ENCODE measurements at places on chromosomes 4 and X. TPM values are rescaled to one million over a fixed set of nuclear protein-coding genes. Genes with fewer than 3 reads are reported as not detected.

- DNase-seq, result no peak
Observed at GRCh38 chr4:146975527-146975926, 29.9 kb upstream of the TTC29 start.

DNA sequence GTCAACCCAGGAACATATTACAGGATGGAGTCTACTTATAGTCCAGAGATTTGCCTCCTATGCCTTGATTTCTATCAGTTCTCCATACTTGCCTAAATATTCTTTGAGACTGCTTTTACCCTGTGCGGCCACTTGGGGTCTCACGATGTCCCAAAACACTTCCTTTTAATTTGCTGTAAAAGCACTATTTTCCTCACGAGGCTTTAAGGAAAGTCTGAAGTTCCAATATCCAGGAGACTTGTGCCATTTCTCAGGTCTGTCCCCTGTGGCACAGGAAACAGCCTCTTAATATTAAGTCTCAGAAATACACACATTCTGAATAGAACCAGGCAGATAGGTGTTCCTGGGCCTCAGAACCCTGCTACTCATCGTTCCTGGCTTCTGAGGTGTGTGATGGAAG, 142.9 kb downstream of the TMEM164 start:
- DNase-seq, result peak; percentile 22

- no peak for DNase-seq
Observed at GRCh38 chrX:18537068-18537467, 111.7 kb downstream of the CDKL5 start.

- DNase-seq, result no peak
Observed at GRCh38 chr4:130608121-130608520, 1512.2 kb downstream of the C4orf33 start.

DNA sequence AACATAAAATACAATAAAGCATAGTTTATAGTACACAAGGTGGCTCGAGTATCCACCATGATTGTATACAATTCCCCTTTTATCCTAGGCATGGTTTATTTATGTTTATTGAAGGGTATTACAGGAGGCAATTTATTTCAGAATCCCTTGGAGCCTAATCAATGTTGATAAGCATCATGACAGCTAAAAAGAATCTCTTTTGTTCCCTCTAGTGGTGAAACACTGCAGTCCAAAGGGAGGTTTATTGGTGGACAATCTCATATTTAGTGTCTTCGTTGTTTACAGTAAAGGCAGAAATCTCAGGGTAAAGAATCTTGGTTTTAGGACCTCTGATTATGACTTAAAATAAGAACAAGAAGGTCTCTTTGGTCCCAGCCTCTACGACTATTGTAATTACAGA, 1712.5 kb downstream of the C4orf33 start:
- no peak for DNase-seq

DNA sequence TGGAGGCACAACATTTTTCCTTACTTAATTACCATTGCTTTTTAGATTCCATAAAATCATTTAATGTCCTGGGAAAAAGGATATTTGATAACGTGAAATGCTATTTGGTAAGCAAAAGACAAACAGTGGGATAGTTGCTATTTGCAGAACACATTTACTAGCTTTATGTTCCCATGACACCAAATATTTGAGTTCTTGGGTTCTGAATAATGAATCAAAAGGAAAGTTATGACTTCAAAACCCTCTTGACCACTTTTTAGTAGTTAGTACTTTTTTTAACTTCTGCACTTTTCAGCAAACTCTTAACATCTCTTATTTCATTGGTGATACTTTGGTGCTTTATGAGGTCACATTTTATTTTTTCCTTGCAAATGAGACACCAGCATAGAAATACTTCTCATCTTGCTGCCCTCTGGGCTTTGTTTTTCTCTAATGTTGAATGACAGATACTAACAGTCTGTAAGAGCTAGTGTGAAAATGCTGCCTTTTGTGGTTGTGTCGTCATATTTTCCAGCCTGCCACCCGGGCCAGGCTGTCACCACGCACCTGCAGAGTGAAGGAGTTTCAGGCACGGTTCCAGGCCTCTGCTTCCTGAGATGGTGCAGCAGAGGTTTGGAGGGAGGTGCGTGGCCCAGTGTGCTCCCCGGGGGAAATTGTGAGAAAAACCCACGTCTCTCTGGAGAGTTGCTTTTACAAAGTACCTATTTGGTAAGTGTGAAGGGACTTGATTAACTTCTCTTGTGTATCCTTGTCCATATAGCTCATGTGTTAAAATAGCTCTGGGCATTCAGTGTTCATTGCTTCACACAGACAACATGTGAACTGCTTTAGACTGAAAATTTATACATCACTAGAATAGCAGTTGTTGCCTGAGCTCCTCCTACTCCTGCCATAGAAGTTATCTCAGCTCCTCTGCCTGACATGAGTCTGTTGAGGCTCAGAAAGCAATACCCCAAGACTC, 34.7 kb downstream of the MSL3 start:
- DNase-seq, result no peak

DNA sequence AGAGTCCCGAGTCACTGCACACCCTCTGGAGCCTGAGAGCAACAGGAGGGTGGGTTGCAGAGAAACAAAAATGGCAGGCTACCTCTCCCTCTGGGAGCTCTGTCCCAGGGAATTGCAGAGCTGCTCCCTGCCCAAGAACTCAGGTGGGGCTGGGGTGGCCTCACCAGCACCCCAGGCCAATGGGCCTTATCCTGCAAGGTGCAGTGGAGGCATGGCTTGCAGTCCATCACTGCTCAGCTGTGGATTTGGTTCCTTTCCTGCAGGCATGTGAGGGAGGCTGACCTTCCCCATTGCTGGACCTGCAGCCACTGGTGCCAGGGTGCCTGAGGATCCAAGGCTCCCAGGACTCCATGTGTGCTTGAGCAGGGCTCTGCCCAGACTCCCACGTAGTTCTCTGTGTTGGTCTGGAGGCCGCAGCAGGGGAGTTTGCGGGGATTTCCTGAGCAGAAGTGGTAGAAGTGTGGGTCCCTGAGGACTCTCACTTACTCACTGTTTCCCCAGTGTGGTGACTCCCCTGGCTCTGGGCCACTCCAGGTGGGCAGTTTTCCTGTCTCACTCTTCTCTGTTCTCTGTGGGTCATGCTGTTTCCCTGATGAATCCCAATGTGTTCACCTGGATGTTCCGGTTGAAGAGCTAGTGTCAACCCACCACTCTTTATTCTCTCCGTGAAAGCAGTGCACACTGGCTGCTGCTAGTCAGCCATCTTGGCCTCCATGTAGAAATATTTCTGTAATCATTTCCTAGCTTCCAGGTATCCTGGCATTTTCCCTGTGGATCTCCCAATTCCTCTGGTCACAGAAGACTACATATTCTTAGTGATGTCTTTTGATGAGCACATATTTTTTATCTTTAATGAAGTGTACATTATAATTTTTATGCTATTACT, 82.3 kb downstream of the ARHGAP24 start:
- no peak for DNase-seq

- DNase-seq, result no peak
Observed at GRCh38 chr4:168741281-168742173, 244.7 kb downstream of the PALLD start.

GRCh38 chr4:174828845-174829701, at the start of gene GLRA3:
Gene GLRA3 (minus strand): TSS chr4:174829247. CDS start chr4:174828811, 436 bp downstream.
- DNase-seq, result peak; percentile 57

DNA sequence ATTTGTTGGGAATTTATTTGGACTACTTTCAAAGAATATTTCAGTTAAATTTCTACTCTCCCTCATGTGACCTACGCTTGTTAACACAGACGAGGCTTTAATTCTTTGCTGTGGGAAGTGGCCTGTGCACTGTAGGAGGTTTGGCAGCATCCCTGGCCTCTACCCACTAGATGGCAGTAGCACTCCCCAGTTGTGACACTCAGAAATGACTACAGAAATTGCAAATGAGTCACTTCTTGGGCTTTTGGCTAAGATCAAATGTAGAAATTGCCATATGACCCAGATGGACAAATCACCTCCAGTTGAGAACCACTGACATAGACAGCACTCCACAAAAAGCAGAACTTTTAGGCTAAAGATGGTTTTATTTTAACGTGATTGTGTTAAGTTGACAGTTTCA, 22.1 kb downstream of the PIR start:
- DNase-seq, result peak; percentile 64

The ANAPC10 gene
- total RNA-seq, result 6.6 TPM

DNA sequence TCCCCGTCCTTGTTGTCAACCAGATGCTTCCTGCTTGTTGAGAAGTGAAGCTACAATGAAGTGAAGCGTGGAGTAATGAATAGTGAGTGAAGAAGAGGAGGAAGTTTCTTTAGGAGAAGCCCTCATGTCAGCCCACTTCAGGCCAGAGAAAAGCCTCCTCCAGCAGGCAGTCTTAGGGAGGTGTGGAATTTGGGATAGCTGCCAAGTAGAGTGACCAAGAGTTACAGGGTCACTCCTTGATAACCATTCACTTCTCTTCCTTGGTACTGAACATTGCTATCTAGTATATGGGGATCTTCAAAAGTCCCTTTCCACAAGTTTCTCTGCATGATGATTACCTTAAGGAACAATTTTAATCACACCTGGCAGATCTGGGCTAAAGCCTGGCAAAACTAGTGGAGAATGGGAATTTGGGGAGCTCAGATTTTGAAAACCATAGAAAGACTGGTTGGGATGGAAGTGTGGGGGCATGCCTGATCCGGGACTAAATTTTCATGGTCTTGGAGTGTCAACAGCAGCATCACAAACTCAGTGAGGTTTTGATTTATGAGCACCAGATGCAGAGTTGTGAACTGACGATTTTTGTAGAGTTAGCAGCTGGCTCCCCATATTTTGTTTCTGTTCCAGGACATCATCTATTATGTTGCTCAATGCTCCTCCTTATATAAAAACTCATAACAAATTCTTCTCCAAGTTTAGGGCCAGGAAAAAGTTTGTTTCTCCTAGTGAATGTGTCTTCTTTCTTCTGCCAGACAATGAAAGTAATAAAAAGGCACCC, 53.1 kb downstream of the IGSF1 start:
- DNase-seq, result no peak

DNA sequence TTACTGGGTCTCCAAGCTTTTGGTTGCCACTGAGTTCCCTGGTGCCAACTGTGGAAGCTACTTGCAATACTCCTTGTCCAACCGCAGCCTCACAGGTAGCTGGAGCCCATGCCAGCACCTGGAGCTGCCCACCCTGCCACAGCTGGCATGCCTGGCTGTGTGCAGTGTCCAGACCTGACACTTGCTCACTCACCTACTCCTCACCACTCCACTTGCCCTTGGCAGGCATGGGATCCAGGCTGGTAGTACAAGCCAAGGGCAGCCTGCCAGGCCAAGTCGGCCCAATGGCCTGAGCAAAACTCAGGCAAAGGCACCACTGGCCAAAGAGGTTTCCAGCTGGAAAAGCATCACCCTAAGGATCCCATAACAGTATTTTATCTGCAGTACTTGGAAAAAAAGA, 246.3 kb downstream of the PDGFC start:
- DNase-seq, result no peak

- DNase-seq, result no peak
Observed at GRCh38 chr4:10740891-10741620, 56.5 kb upstream of the CLNK start.

GRCh38 chr4:7829652-7830580, 109.7 kb downstream of the AFAP1 start:
- DNase-seq, result no peak

GRCh38 chrX:107675823-107676555, 47.7 kb downstream of the PRPS1 start:
- DNase-seq, result peak; percentile 46

GRCh38 chr4:94595880-94596483, 144.2 kb downstream of the PDLIM5 start:
- no peak for DNase-seq

The TRPC3 gene
- 0.26 TPM for total RNA-seq

DNA sequence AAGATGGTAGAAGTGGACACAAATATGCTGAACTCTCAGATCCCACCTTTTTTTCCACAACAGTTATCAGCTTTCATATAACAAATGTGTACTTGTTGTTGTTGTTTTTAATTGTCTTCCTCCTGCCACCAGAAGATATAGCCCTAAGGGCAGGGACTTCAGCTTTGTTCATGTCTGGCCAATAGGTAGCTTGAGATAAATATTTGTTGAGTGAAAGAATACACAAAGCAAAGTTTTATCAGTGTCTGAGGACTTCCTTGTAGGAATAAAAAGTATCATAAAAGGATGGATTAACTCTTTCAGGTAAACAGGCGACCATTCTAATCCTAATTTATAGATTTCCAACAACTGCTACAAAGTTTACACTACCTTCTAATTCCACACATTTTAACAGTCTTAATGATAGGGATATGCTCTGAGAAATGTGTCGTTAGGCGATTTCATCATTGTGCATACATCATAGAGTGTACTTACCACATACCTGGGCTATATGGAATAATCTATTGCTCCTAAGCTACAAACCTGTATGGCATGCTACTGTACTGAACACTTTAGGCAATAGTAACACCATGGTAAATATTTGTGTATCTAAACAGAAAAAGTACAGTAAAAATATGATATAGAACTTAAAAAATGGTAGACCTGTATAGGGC, 186.1 kb downstream of the ATOH1 start:
- no peak for DNase-seq

- no peak for DNase-seq
Observed at GRCh38 chr4:107834241-107834794, 9.6 kb downstream of the SGMS2 start.

DNA sequence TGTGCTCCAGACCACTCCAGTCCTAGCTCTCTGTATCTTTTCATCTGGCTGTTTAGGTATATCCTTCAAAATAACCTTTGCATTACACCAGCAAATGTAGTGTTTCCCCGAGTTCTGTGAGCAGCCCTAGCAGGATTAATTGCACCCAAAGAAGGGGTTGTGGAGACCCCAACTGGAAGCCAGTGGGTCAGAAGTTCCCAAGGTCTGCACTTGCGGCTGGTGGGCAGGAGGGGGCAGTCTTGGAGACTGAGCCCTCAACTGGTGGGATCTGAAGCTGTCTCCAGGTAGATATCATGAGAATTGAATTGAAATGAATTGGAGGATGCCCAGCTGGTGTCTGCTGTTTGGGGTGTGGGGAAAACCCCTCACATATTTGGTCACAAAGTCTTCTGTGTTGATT, 1485.3 kb upstream of the TENM3 start:
- DNase-seq, result no peak

GRCh38 chr4:78770091-78770642, 6.0 kb upstream of the BMP2K start:
- DNase-seq, result no peak

DNA sequence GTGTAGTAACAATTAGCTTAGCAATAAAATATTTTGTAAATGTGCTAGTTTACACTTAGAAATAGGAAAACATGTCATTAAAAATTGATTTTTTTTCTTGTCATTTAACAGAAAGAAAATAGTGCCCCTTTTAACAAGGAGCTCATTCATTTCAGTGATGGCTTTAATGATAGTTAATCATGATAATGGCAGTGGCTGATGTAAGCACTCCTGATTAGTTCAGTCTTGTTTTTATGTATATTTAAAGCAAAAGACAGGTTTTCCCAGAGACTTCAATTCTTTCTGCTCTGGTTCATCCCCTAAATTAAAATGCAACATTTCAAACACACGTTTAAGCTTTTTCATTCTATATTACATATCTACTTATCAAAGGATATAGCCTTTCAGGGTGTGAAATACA, 1039.5 kb upstream of the PCDH7 start:
- no peak for DNase-seq

DNA sequence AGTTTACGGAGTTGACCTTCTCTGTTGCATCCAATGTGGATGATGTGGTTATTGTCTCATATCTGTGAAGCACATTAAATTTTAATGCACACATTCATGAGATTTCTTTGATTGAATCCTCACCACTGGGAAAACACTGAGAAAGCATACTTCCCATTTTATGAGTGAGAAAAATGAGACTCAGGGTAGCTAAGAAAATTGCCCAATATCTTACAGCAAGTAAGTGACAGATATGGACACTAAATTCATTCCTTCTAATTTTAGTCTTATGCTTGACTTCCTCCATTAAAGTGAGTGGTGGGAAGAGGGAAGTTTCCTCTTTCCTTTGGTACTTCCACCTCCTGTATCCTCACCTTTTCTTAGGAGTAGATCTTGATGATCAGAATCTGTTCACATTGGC, 504.8 kb upstream of the BOD1L1 start:
- DNase-seq, result no peak

The GATA1 gene
- not detected for total RNA-seq

All from body of pancreas (tissue), 4 donors.